ENCODE measurements at places on chromosomes 12 and 14.

DNA sequence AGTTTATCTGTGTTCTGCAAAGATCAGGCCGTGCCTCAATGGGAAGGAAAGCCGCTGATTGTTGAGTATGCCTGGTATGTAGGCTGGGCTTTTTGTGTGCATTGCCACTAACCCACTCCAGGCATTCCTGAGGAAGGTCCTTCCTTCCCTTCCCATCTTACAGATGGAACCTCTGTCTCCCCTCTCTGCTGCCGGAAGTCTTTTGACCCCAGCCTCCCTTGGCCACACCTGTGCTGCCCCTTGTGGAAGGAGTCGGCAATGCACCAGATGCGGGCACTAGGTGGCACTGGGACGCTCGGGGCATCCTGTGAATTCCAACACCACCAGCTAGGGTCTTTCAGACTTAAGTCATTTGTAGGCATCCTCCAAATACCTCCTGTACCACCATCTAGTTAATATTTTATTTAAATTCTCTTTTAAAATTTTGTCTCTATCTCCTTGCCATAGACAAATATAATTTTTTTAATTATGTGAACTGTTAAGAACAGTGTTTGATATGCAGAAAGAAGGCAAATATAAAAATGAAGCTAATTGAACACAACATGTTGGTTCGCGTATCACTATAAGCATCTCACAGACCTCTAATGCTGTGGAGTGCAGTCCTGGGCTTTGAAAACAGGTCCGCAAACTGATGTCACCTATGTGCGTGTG, 99.6 kb downstream of the RIN3 start:
- peaks cover 7% of the 10 kb centered on the region for H3K36me3 ChIP-seq
- H3K4me1 ChIP-seq = peaks cover 65% of the 10 kb centered on the region
- DNase-seq = peak; percentile 42
- H3K4me3 ChIP-seq = peak overlapping the region; percentile 25
- peak overlapping the region; percentile 90 for H3K27ac ChIP-seq

DNA sequence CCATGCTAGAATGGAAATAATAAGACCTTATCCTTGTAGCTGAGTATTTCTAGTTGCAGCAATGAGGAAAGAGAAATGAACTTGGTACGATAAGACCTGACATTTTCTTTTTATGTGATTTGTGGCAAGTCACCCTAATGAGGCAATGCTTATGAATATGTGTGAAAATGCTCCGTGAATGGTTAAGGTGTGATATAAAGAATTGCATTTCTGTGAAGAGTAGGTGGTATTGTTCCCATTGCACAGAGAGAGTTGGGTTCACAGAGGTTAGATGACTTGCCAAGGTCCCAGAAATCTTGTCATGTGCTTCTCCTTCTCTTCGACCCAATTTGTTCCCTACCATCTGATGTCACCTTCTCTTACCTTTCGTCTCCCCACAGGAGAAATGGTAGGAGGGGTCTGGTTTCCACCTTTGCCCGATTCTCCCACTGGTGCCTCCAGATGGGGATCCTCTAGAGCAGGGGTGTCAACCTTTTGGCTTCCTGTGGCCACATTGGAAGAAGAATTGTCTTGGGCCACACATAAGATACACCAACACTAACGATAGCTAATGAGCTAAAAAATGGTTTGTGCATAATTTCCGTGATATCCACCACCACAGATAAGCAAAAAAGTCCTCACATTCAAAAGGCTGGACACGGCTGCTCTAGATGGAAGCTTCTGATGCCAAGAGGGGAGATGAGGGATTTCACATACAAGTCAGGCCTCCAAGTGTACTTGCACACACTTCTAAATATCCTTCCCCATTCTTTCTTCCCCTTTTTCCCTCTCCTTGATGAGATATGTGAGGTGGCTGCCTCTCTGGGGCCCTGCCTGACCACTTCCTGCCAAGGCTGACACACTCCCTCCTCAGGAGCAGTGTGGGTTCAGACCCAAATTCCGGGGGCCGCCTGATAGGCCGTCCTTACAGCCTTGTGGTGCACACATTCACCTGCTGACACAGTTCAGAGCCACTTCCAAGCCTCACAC, 96.1 kb downstream of the PLXNC1 start:
- peak overlapping the region; percentile 67 for H3K27ac ChIP-seq
- peak; percentile 52 for DNase-seq
- no peaks in the 10 kb centered on the region for H3K27me3 ChIP-seq
- H3K4me3 ChIP-seq = peak overlapping the region; percentile 61

DNA sequence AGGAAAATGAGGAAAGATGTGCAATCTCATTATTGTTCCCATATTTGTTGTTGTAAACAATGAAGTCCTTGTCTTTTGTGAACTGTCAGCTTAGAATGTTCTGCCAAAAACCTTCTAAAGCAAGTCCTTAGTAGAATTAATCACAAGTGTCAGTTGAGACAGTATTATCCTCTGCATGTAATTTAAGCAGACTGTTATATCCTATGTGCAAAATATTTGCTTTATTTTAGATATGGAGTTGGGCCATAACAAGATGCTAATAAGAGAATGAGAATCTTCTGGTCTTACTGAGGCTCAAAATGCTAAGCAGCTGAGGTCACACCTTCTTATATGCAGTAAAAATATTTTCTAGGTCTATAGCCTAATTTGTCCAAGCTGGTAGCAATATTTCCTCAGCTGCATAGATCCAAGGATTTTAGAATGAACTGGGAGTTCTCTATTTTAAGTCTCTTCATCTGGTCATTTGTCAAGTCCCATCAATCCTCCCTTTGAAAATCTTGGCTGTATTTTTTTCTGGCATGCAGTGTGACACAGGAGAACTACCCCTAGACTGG, 222.3 kb upstream of the NAV3 start:
- H3K4me3 ChIP-seq = no peak overlapping the region
- H3K27ac ChIP-seq = no peak overlapping the region
- no peaks in the 10 kb centered on the region for H3K4me1 ChIP-seq
- DNase-seq = no peak
- no peaks in the 10 kb centered on the region for H3K27me3 ChIP-seq

DNA sequence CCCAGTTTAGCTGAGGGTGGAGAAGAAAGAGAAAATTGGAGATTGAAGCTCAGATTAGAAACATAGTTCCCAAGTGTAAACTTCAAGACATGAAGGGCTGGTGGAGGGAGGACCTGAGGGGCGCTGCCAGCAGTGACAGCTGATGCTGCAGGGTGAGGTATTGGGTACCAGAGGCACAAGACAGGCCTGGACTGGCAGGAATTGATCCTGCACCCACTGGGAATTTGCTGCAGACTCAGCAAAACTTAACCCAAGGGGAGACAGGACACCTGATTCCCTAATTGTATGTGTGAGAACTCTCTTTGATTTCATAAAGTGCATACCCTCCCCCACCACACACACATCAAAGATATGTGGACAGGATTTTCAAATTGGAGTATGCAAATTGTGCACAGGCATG, 11.6 kb downstream of the PTPRR start:
- no peaks in the 10 kb centered on the region for H3K27me3 ChIP-seq
- no peak overlapping the region for H3K27ac ChIP-seq
- no peak overlapping the region for H3K4me3 ChIP-seq
- DNase-seq = no peak

DNA sequence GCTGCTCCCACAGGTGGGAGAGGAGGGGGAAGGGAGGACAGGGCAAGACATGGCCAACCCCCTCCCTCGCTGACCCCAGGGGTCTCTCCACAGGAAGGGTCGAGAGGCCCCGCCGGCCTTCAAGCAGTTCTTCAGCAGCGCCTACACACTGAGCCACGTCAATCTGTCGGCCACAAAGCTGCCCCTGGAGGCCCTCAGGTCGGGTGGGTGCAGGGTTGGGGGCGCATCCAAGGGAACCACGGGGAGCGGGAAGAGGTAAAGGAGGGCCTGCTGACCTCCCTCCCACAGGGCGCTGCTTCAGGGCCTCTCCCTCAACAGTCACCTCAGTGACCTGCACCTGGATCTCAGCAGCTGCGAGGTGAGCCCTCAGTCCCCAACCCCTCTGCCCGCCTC, 6.1 kb downstream of the CARMIL3 start:
- no peak for DNase-seq
- no peaks in the 10 kb centered on the region for H3K36me3 ChIP-seq
- H3K4me1 ChIP-seq = peaks cover 12% of the 10 kb centered on the region
- peaks cover 17% of the 10 kb centered on the region for H3K27me3 ChIP-seq

All from naive B cell (primary cell).